ENCODE measurements at places on chromosomes 13 and 19.

- no peak for DNase-seq
Measured at GRCh38 chr19:49820125-49820524, 2.0 kb downstream of the MED25 start.

DNA sequence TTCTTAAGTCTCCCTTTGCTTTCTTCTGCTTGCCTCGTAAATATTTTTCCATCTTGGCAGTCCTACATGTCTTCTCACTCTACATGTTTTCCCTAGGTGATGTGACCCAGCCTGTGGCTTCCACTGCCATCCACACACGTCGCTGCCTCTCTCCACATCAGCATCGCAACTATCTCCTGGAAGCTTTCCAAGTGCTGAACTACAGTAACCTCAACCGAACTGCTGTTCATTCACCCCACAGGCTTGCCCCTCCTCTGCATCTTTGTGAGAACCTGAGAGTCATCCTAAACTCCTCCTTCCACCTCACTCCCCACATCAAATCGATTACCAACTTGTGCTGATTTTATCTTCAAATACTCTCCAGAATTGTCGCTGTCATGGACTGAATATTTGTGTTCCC lies 41.2 kb upstream of the USPL1 start:
- DNase-seq: peak; percentile 33

GRCh38 chr19:54654447-54655321 lies 8.1 kb upstream of the LILRB4 start:
- no peak for DNase-seq

GRCh38 chr13:54750521-54750920 lies 1721.9 kb downstream of the OLFM4 start:
- DNase-seq: no peak

DNA sequence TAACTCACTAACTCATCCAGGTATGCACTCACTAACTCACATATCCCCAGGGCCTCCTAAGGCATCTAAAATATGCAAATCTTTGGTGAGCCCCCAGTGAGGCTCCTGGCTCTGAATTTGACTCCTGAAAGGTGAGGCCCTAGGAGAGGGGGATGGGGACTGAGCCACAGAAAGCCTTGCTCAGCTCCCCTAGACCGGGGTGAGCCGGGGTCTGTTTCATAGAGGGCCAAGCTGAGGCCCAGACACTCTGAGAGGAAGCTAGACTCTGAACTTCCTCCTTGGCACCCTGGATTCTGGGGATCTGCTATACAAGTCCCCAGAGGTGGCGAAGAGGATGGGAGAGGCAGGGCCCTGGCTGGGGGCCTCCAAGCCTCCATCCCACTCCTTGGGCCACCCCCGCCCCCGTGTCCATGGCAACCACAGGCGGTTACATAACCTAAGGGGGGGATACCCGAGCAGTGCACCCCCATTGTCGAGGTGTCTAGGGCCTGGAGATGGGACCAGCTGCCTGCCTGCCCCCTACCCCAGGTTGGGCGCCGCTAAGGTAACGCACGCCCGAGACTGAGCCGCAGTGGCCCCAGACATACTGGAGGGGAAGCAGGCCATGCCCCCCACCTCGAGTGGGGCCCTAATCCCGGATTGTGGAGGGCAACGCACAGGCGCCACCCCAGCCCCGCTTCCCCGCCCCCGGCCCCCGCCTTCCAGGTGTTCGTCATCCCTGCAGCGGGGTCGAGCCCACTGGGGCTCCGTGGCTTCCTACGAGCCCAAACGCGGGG lies 646 bp downstream of the ABHD8 start:
- DNase-seq: peak; percentile 46

Data from KBM-7 (cell line).